ENCODE measurements at places on chromosomes 7 and 10.

DNA sequence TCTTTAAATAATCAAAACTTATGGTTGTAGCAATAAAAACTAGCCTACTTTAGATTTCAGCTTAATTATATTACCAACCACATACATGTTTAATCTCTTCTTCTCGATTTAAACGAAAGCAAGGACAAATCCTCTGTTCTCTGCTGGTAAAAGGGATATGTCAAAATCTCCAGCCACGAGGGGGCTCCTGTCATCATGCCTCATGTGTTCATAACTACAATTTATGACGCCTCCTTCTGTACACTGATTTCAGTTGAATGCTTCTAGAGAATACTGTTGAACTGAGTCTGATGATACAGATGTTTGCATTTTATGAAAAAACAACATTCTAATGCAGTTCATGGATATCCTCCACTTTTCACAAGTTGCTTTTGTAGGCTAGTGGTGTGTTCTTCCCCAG is 220.0 kb upstream of the DPP6 start:
- no peak for DNase-seq

DNA sequence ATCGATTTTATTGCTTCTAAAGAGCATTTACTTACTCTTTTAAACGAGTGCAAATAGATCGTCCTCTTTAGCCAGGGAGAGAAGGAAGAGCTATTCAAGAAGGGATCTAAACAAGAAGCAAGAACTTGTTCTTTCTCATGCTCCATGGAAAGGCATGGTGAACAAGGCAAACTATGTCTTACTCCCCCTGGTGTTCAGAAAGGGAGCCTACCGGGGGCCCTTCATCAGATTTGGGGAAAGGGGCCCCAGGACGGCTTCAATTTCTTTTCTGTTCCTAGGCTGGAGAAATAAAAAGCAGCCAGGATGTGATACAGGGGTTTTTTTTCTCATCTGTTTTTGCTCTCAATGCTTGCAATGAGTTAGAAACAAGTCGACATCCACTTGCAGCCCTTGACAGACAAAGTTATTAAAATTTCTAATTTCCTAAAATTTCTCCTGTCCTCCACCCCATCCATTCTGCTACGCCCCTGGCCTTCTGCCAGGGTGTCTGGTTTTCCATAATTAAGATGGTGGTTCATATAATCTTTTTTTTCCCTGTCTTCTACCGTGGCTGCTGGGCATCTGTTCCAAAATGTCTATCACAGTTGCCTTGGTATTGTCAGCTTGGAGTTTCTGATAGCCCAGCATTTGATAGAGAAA is 214.4 kb downstream of the CREB5 start:
- DNase-seq = no peak

- DNase-seq = no peak
These were observed 73.3 kb upstream of the NANOS1 start for GRCh38 chr10:118955951-118956801.

GRCh38 chr10:86651021-86651471 is 3.3 kb upstream of the OPN4 start:
- no peak for DNase-seq

DNA sequence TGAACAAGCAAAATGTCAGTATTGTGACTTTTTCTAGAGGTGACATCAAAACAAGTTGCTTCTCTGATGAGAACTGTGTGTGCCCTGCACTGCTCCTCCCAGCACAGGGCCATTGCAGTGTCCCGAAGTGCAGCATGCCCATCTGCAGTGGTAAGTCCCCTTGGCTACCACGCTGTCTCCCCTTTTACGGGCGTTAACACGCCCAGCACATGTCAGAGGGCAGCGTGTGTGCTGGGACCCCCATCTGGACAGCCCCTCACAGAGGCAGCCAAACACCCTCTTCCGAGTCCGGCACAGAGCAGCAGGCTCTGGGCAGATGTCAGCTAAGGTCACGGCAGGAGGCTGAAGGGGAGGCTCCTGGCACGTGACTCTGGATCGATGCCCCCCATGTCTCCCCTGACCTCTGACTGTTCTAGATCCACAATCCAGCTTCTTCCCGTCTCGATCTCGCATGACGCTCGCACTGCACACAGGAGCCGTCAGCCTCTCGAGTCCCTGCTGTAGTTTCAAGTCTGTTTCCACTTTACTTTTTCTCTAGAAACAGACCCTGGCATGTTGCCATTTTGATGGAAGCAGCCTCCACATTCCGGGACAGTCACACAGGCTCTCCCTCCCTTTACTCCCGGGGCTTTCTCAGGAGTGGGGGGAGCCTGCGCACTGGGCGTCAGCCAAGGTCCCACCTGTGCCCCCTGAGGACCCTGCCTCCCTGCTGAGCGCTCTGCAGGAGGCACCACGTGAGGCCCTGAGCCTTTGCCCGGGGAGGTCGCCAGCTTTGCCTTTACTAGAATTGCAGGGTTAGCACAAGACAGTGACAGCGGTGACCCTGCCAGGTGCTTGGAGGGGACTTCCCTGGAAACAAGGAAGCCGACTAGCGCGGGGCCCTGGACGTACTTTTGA is 133.8 kb downstream of the TCERG1L start:
- no peak for DNase-seq

DNA sequence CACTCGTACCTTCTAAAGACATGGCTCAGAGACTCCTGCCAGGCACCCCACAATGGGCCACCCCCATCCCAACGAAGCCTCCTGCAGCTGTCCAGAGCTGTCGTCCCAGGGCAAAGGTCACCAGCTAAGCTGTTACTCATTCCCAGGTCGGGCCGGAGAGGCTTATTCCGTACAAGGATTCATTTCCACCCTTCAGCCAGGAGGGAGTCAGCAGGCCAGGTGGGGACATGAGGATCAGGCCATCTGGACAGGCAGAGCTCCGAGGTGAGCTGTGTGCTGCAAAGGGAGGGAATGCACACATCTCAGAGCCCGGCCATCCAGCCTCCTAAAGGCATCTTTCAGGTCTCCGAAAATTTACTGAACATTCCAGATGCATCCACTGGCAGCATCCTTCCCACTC is 63.9 kb upstream of the NANOS1 start:
- no peak for DNase-seq

- DNase-seq = no peak
These were observed 38.4 kb downstream of the DIP2C start for GRCh38 chr10:650886-651615.

GRCh38 chr7:129872054-129872453 is 80.7 kb downstream of the UBE2H start:
- no peak for DNase-seq

- no peak for DNase-seq
These were observed 64.6 kb upstream of the CREB5 start for GRCh38 chr7:28347475-28348318.

- DNase-seq = no peak
These were observed at the start of gene PRTFDC1 for GRCh38 chr10:24952143-24952706. TSS of gene PRTFDC1 (minus strand) at chr10:24952606. CDS start at chr10:24952575, 31 bp downstream.

- DNase-seq = no peak
These were observed 102.0 kb downstream of the GNAI1 start for GRCh38 chr7:80236681-80237080.

DNA sequence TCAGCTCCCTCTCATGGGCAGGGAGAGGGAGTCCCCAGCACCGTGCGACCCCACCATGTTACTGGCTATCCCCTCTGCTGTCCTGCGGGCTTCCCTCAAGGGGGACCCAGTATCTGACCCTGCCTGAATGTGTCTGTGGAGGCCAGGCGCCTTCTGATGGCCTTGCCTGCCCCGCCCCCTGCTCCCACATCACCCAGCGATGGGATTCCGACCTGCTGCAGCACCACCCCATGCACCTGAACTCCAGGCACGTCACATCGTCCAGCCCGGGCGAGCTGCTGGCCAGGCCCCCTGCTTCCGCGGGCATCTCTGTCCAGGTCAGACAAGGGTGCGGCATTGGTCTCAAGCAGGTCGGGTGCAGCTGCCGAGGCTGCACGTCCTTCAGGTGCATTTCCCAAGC is 19.0 kb downstream of the LRRC27 start:
- DNase-seq = no peak

GRCh38 chr10:35758076-35758475 is 116.0 kb upstream of the FZD8 start:
- no peak for DNase-seq

- no peak for DNase-seq
These were observed 673.9 kb downstream of the PHTF2 start for GRCh38 chr7:78472519-78472918.

DNA sequence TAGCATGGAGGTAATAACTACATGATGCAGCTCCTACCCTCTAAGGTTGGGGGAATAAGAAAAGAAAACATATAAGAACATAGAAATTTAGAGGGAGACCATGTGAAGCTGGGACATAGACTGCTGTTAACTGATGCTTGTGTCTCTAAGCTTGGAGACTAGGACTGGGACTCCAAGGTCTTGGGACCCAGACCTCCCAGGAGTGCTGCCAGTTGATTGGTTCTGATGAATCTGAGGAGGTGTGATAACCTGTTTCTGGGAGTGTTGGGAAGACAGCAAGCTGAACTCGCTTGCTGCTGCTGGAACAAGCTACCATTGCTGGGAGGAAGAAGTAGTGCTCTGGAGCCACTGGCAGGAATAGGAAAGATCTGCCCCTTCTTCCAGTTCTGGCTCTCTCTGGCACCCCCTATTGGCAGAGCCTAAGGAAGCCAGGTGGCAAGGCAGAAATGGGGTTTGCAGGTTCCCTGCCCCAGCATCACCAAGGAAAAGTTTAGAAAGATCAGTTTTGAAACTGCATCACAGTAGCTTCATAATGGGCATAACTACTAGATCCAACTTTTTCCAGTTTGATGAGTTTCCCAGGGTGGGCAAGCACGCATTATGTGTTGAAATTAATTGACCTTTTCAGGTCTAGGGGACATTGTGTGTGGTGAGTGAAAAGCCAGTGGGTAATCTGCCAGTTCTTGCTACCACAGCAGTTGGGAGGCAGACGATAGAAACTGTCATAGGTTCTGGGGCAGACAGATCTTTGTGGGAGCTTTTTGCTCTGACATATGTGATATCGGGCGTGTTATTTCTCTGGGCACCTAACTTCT is 140.7 kb downstream of the SND1 start:
- DNase-seq = no peak

GRCh38 chr10:34626158-34626880 is 188.8 kb downstream of the PARD3 start:
- no peak for DNase-seq

DNA sequence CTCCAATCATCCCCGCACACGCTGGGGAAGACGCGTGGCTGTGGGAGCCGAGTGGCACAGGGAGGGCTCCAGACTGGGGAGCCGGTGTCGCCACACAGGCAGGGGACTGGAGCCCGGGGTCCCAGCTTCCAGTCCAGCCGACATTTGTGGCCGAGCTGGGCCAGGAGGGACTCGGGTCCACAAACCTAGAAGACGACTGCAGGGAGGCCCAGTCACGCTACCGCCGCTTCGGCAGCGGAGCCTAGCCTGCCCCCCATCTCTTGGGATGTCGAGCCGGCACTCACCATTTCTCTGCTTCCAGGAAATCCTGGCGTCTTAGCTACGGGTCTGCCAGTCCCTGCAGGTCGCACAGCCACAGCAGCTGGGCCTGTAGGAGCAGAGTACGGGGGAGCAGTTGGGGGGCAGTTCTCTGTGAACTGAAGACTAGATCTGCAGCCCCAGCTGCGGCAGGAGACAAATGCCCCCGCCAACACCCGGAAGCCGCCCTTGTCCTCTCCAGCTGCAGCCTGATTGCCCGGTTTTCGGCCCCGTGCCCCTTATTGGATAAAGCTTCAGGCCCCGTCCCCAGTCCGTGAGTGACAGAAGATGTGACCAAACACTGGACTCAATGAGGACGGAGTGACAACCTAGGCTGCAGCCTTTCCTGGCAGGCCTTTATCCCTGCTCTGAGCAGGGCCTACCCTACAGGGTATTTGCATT is 270.7 kb downstream of the ZNF33B start:
- DNase-seq = no peak

- DNase-seq = no peak
These were observed 24.8 kb upstream of the CYCS start for GRCh38 chr7:25149836-25150235.

- no peak for DNase-seq
These were observed at the start of gene HTR7 for GRCh38 chr10:90857635-90858460. TSS of gene HTR7 (minus strand) at chr10:90858039. CDS start at chr10:90857671, 368 bp downstream.

GRCh38 chr7:17671956-17672355 is 268.3 kb downstream of the SNX13 start:
- no peak for DNase-seq

- no peak for DNase-seq
These were observed 471.0 kb downstream of the GFRA1 start for GRCh38 chr10:115801992-115802391.

GRCh38 chr10:119777686-119778085 is 51.8 kb downstream of the INPP5F start:
- no peak for DNase-seq

DNA sequence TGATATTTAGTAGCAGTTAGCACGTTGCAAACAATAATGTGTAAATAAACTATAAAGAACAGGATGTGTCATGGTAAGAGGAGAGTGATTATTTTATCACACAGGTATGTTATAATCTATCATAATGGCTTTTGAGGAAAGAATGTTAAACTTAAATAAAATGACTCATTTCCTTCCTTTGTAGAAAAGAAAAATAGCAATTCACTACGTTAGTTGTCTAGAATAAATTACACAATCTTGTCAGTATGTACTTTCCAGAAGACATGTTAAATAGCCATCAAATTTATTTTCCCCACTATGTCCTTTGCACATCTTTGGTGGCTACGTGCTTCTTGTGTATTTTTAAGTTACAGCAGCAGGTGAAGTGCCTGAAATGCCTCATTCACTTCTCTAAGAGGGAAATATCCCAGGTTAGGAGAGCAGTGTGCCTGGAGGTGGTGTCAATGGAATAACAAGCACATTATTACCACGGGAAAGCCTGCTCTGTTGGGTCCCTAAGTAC is 133.8 kb downstream of the SEMA3A start:
- DNase-seq = no peak

DNA sequence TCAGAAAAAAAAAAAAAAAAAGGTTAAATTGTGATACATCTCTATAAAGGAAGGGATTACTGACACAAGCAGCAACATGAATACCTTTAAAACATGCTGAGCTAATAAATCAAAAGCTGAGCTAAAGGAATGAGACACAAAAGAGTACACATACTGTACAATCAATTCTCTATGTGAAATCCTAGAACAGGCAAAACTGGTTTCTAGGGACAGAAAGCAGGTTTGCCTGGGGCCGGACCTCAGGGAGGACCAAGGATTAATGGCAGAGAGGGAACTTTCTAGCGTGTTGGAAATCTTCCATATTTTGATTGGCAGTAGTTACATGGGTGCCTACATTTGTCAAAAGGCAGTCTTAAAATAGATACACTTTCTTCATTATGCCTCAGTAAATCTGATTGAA is 52.5 kb downstream of the KLRG2 start:
- no peak for DNase-seq

DNA sequence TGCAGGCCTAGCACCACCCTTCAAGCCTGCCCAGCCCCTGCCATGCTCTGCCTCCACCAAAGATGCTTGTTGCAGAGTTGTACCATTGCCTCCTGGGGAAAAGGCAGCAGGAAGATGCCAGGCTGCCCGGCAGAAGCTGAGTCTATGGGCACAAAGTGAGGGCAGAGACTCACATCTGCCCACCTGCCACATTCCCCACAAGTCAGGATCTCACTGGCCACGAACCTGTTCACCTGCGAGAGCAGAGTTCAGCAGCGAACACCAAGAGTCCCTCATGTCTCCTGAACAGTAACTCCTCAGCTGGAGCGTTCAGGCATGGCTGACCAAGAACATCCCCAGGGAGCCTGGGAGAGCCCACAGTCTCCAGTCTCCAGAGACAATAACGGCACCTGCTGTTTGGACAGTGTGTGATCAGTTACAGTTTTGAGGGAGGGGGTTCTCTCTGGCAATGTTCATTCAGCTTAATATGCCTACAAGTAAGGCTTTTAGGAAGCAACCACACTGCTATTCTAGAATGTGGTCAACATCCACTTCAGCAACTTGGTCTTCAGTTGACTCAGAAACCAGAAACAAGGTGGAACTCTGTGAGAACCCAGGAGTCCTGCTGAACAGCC is 78.5 kb downstream of the GRID1 start:
- no peak for DNase-seq
